Stimulated activated CD8-positive, alpha-beta memory T cell treated with anti-CD3 and anti-CD28 coated beads, Interleukin-7, amount 100 ng/mL, for 24 hours (primary cell): ENCODE measurements at places on chromosomes 2 and 18.

GRCh38 chr2:116717832-116718231, 1096.7 kb upstream of the DDX18 start:
- DNase-seq, result no peak

- no peak for DNase-seq
These were observed 117.0 kb upstream of the EPAS1 start for GRCh38 chr2:46180189-46180588.

GRCh38 chr2:106191511-106192016, 2.5 kb downstream of the UXS1 start:
- DNase-seq, result no peak

GRCh38 chr18:32661486-32662299, 111.1 kb downstream of the KLHL14 start:
- no peak for DNase-seq

DNA sequence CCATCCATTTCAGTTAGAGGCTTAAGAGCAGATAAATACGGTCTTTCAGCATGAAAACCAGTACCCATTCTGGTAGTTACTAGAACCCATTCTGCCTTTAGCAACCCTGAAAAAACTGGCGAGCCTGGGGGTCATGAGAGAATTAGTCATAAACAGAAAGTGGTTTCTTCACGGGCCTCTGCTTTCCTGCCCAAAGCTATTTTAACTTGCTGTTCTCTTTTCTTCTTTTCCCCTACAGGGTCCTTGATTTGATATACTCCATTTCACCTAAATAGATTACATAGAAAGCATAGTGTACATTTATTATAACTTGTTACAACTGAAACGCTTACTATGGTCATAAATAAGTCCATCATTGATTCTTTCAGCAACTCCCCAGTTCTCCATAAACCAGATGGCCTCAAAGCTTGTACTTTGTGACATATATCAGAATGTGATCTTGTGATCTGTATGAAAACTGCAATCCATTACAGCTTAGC, 48.3 kb downstream of the WDFY1 start:
- no peak for DNase-seq

- no peak for DNase-seq
These were observed 71.7 kb downstream of the HS1BP3 start for GRCh38 chr2:20578895-20579825.

- DNase-seq, result no peak
These were observed 46.6 kb upstream of the HNRNPA3 start for GRCh38 chr2:177165721-177166711.

DNA sequence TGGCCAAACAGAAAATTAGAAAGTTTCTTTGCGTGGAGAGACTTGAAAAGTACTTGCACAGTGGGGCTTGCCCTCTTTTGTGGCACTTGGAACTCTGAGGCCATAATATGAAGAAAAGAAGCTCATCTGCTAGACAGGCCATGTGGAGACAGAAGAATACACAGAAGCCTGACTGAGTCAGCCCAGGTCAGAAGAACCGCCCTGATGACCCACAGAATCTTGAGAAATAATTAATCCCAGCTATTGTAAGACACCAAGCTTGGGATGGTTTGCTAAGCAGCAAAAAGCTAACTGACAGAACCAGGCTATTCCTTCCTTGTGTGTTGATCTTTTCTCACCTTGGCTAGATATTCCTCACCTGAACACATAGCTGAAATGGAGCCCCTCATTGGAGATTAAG, 33.7 kb downstream of the G6PC2 start:
- DNase-seq, result no peak

DNA sequence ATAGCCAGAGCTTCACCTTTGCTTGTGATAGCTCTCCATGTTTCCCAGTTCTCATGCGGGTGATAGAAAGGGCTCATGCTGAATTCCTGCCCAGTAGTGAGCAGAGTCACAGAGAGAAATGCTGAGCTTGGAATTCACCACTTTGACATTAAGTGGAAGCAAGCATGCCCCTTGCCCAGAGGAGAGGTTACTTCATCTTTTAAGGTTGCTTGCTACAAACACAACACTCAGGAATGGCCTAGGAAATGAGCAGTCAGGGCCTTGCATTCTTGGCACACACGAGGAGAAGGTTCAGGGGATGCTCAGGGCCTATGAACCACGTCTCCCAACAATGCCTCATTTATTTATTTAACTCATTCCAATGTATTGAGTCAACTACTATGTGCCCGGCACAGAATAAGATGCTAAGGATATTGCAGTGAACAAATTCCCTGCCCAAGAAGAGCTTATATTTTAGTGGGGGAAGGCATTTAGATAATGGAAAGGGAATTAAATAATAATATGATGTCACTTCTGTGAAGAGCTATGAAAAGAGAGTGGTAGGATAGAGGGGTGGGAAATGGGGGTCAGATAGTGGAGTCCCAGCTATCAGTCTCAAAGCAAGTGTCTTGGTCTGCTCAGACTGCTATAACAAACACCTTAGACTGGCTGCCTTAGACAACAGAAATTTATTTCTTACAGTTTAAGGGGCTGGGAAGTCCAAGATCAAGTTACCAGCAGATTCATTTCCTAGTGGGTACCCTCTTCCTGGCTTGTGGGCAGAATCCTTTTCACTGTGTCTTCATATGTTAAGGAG, 42.1 kb downstream of the DDX18 start:
- no peak for DNase-seq

- no peak for DNase-seq
These were observed 243.6 kb upstream of the CXCR4 start for GRCh38 chr2:136361521-136361920.

GRCh38 chr2:205769879-205770278, 87.6 kb downstream of the NRP2 start:
- no peak for DNase-seq

GRCh38 chr2:186068139-186068801, 329.7 kb downstream of the FSIP2 start:
- DNase-seq, result no peak

GRCh38 chr2:144030791-144031190, 489.1 kb downstream of the ZEB2 start:
- DNase-seq, result no peak

- no peak for DNase-seq
These were observed 1.1 kb downstream of the TTL start for GRCh38 chr2:112483042-112483473.

- DNase-seq, result no peak
These were observed 55.1 kb downstream of the MAP3K20 start for GRCh38 chr2:173130496-173131465.

- DNase-seq, result no peak
These were observed 42.7 kb downstream of the ZNF516 start for GRCh38 chr18:76452357-76452756.
